ENCODE measurements at places on chromosomes 13 and 19.

- no peak for DNase-seq
Observed at GRCh38 chr19:30733826-30734550, 361.8 kb downstream of the ZNF536 start.

DNA sequence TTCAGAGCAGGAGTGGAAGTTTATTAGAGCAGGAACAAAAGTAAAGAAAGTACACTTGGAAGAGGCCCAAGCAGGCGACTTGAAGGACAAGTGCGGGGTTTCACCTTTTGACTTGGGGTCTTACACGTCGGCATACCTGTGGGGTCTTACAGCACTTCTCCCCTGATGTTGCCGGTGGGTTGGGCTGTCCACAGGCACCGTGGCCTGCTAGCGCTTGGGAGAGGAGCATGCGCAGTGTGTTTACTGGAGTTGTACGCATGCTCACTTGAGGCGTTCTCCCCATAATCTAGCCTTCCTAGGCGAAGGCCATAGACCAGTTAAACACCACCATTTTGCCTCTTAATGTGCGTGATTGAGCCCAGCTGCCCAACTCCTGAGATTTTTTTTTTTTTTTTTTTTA lies 25.0 kb upstream of the PLEKHF1 start:
- DNase-seq, result no peak

GRCh38 chr13:47457626-47458025 lies 543.4 kb downstream of the SUCLA2 start:
- no peak for DNase-seq

DNA sequence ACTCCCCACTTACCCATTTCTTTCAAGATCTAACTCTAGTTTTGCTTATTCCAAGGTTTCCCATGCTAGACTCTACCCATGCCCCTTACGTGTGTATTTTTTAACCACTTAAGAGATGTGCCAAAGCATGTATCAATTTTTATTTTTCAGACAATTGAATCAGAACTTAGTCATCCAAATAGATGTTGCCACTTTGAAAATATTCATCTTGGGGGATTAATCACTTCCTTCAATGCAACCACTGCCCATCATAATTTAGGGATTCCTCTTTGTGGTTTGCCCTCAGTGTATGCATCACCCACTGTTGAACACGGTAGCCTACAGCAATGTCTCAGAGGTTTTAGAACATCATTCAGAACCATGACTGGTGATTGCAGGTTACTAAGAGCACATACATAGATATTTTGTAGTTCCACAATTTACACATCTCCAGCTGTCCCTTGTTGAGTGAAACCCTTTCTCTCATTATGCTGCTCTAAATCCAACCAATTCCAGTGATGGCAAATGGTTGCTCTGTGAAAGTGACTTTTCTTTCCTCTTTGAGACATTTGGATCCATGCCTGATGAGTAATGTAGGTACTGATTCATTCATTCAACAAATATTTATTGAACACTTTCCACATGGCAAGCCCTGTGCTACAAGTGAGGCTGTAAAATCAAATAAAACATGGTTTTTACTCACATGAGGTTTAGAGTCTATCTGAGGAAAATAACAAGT lies 60.6 kb upstream of the SERP2 start:
- no peak for DNase-seq

DNA sequence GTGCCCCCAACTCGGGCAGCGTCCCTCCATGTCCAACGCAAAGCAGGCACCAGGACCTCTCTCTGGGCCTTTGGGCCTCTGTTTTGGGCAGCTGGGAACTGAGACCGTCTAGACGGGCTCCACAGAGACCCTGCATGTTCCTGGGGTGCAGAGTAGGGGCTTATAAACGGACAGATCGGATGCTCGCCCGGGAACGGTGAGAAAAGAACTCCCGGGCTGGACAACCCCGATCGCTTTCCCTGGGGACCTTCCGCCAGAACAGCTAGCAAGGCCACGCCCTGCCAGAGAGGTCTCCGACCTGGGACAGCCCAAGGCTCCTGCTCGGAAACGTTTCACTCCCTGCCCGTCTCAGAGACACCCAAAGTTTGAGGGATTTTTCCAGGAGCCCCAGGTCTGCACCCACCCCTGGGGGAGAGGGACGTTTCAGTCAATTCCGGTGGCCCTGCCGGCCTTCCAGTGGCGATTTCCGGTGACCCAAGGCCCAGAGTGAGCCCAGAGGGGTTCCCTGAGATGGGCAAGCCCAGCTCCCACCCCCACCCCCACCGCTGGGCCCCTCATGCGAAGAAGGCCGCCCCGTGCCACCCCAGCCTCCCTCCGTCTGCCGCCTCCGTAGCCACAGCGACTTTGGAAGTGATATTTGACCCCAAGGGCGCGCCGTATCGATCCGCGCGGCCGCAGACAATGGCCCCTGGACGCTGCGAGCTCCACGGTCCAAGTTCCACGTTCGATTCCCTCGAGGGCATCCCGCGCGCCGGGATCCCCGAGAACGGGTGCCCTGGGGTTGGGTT lies 1.7 kb downstream of the NR2F6 start:
- no peak for DNase-seq

GRCh38 chr19:34173193-34173956 lies 1.1 kb downstream of the LSM14A start:
- peak; percentile 13 for DNase-seq

- no peak for DNase-seq
Observed at GRCh38 chr13:28047757-28048388, 52.5 kb downstream of the FLT3 start.

GRCh38 chr19:843180-843835 lies 2.5 kb downstream of the PRTN3 start:
- DNase-seq, result no peak

DNA sequence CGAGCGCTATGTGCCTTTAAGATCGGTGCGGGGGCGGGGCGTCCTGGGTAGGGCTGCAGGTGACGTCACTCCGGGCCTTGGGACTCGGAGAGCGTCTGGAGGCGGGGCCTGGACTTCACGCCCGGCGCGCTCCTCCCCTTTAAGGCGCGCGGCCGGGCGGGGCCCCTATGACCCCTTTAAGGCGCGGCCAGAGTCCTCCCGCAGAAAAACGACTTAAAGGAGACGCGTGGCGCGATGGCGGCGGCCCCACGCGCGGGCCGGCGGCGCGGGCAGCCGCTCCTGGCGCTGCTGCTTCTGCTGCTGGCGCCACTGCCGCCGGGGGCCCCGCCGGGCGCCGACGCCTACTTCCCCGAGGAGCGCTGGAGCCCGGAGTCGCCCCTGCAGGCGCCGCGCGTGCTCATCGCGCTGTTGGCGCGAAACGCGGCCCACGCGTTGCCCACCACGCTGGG lies at the start of gene COLGALT1:
TSS of gene COLGALT1 (plus strand) at position 170 of the 449 bp plus-strand sequence. CDS start at position 235, 65 bp downstream.
- peak; percentile 100 for DNase-seq

- DNase-seq, result no peak
Observed at GRCh38 chr13:29861694-29862110, 11.3 kb upstream of the UBL3 start.

GRCh38 chr19:28882818-28883217 lies 330.1 kb downstream of the UQCRFS1 start:
- no peak for DNase-seq

GRCh38 chr13:30711837-30712236 lies 23.5 kb upstream of the ALOX5AP start:
- DNase-seq, result no peak

GRCh38 chr19:10061717-10062310 lies 24.3 kb upstream of the SHFL start:
- no peak for DNase-seq

Measured in CD4-positive, alpha-beta T cell treated with Interleukin-17A for 4 hours (primary cell).